ENCODE measurements at places on chromosomes 3 and 15.

GRCh38 chr3:86578071-86578470 lies 412.9 kb downstream of the VGLL3 start:
- DNase-seq = no peak

DNA sequence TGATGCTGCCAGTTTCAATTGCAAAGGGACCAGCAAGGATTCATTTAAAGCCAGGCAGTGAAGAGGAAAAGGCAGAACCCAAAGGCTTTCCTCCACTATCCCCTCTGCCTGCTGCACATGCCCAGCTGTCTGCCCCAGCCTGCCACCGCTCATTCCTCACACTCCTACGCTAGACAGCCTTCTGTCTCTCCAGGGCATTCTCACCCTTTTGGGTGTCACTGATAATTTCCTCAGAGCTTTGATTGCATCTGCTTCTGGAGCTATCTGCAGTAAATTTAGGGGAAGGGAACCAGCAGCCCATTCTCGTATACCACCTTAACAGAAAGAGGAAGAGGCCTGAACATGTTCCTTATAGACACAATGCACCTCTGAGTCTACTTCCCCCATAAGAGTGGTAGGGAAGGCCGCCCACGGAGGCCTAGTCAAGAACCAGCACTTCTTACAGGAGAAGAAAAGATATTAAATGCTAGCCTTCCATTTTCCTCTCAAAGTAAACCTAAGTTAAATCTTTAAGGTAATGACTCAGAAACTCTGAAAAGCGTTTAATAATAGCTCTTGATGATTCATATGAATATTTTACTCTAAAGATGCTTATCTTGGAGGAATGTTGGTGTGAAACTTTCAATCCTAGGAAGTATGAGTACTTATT lies 20.9 kb downstream of the NUDT16 start:
- no peak for DNase-seq

- DNase-seq = no peak
These were observed 5.3 kb downstream of the FOXP1 start for GRCh38 chr3:71578054-71578751.

DNA sequence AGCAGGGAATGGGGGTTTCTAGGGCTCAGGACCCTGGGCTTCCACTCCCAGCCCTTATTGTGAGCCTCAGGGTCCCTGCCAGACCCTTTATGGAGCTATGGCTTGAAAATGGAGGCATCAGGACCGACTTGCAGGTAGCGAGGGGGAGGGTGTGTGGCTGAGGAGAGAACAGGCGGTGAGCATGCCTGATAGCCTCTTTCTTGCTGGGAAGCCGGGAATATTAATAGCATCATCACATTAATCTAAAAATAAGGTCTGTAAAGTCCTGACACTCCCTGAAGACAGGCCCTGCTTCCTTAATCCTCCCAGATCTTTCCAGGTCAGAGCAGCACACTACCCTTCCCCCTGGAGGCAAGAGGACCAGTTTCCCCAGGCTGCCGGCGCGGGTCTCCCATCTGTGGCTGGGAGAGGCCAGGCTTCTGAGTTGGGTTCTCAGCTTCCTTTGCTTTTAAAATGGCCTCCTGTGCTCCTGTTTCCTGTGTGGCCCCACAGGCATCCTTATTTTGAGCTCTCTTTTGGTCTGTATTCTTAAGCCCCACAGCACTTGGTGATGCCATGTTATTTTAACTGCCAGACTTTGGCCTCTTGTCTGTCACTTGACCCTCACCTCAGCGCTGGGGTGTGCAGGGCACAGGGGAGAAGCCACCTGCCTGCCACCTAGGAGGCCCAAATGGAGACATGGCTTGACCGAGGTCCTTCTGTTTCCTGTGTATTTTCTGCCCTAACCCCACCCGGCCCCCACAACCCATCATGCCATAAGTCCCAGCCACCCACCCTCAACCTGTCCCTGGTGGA lies 185.0 kb upstream of the TOPAZ1 start:
- no peak for DNase-seq

GRCh38 chr3:87710511-87710910 lies 348.3 kb downstream of the CGGBP1 start:
- DNase-seq = no peak

DNA sequence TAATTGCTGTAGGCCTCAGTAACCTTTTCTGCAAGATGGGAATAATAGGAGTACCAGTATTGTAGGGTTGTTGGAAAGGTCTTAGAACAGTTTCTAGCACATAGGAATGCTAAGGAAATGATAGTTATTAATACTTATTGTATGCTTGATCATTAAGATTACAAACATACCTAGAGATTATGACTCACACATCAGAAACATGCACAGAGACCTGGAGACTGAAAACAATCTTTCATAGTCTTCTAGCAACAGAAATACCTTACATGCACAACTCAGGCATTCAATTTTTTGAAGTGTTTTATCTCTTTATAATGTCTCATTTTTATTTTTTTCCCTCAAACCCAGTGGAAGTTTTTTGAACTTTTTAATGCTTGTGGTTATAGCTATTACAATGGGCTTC lies 104.4 kb upstream of the ZBTB20 start:
- DNase-seq = no peak

DNA sequence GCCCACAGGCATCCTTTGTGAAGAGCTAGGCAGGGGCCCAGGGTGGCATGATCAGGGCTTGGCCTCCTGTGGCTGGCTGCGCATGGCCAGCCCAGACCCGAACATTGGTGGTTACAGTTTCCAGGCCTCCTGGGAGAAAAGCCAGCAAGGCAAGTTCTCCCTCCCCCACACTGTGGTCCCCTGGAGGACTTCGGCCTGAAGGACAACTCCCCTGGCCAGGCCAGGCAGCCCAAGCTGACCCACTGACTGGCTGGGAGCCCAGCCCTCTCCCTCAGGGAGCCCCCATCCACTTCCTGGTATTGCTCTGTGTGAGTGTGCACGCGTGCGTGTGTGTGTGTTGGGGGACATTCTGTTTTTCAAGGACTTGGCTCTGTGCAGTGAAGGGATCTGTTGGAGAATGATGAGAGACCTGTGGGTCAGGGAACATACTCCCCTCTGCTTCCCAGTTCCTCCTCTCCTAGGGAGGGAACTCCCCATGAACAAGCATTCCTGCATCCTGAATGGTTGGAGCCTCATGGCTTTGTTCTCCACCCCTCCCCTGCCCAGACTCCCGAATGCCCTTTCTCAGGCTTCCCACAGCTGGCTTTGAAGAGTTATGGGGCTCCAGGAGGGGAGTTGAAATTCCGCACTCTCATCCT lies 29.5 kb downstream of the CORO2B start:
- DNase-seq = no peak

DNA sequence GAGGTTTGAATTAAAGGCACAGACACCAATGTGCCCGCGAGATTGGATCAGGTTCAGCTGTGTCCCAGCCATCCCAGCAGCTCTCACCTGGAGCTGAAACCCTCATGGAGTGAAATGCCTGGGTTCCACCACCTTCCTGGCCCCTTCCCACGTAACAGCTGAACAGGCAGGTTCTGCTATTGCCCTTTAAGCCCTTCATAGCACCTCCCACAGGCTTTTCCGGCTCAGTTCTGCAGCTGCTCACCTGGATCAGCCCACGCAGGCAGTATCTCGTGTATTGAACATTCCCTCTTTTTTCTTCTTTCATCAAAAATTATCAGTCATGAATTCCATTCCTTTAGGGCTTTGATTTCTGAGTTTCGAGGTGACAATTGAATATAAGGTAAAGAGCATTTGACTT lies 129.8 kb downstream of the SLC9A9 start:
- no peak for DNase-seq

DNA sequence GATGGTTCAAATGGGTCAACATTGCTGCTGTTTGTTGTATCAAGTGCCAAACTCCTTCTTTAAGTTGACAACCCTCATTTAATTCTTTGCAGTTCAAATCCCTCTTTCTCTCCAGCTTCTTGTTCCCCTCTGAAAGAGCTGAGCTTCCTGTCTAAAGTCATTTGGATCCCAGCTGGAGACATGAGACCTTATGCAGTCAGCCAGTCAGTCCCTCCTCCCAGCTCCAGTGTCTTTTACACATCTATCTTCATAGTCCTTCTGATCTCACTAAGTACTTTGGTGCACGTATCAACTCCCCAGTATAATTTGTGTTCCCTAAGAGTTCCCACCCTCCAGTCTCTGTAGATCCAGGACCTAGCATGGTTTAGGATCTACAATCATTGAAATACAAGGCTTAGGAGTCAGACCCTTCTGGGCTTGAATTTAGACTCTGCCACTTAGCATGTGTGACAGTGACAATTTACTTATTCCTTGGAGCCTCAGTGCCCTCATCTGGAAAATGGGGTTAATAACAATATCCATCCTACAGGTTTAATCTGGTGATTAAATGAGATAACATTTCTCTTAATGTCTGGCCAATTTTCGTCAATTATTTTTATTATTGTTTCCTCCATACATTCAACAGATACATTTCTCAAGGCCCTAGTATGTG lies 102.8 kb upstream of the SEMA6D start:
- DNase-seq = no peak

DNA sequence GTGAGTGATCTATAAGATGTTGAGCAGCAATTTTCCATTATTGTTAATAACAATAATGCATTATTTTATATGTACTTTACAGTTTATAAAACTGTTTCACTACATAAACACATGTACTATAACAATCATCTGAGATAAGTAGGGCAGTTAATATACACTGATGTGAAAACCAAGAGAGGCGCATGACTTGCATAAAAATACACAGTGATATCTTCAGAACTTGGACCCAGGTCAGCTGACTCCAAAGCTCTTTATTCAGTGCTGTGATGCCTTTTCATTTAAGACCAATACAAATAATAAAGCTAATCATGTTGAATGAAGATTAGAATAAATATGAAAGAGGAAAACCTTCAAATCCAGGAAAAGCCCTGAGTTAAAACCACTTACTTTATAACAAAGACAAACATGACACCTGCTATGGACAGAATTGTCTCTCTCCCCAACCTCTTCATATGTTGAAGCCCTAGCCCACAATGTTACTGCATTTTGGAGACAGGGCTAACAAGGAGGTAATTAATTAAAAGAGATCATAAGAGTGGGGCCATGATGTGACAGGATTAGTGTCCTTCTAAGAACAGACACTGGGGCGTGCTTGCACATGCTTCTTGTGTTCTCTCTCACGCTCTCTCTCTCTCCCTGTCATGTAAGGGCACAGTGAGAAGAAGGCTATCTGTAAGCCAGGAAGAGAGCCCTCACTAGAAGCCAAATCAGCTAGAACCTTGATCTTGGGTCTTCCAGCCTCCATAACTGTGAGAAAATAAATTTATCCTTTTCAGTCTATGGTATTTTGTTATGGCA lies 55.8 kb upstream of the TSPAN3 start:
- no peak for DNase-seq

GRCh38 chr3:179526482-179526881 lies 36.2 kb upstream of the ACTL6A start:
- no peak for DNase-seq

GRCh38 chr3:61111825-61112224 lies 139.4 kb downstream of the FHIT start:
- DNase-seq = no peak

DNA sequence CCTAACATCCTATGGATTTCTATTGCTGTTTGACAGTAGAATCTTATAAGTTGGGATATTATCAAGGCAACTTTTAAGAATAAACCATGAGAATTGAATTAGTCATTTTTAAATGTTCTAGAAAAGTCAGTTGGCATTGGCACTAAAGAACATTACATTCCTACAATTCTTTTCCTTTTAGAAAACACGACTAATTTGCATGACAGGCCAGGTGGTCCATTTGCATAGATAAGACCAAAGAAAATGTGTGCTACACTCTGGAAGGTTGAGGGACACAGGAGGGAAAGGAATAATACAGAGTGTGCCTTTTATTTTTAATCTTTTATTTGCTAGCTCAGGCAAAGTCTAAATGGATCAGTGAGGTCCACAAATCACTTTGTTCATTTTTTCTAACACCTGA lies 962.3 kb downstream of the EPHA3 start:
- DNase-seq = no peak

DNA sequence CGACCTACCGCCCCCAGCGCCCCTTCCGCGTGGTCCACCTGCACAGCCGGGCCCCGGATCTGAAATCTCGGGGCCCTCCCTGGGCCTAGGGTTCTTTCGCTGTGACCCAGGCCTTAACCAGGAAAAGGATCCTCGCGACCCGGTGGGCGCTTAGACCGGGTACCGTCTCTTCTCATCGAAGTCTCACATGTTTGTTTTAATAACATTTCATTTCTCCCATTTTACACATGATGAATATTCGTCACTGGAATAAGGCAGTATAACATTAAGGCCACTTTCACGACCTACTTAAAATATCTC lies 277 bp upstream of the DALRD3 start:
- DNase-seq = no peak

DNA sequence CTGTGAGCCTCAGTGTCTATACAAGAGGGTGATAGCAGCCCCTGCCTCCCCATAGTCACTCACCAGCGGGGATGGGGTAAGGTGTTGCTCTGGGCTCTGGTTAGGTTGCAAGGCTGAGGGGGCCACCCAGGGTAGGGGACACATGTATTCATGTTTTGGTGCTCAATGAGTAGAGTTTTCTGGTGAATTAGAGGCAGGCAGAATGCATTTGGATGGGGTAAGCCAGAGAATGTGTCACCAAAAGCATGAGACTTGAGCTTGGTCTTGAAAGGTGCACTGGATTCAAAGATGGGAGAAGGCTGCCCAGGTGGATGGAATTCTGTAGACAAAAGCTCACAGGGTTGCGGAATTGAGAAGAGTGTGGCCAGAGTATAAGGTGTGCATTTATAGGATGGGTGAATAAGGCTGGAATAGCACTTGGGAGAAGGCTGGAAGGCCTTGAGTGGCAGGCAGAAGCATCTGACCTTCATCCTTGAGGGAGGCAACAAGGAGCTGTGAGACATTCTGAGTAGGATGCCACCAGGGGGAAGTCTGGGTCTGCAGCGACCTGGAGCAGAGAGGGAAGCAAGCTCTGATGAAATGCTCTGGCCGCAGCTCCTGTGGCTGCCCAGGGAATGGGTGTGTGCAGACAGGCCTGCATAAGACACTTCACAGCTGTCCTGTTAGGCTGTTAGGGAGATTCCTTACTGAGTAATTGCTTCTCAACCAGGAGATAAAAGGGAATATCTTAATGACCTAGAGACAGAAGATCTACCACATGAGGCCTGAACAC lies 149.6 kb downstream of the CHDH start:
- DNase-seq = no peak

DNA sequence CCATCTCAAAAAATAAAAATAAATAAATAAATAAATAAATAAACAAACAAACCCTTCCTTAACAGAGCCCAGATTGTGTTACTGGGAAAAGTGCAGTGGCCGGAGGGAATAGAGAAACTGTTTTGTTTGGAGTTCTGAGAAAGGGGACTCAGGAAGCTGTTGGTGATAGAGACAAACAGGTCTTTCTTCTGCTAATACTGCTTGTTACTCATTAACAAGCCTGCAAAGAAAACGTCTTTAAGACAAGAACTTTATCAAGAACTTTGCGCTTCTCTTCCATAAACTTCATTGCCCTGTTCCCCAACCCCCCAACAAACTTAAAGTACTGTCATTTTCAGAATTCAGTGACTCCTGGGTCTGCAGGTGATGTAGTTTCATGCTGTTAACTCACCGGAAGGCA lies 68.8 kb upstream of the GSK3B start:
- DNase-seq = no peak

DNA sequence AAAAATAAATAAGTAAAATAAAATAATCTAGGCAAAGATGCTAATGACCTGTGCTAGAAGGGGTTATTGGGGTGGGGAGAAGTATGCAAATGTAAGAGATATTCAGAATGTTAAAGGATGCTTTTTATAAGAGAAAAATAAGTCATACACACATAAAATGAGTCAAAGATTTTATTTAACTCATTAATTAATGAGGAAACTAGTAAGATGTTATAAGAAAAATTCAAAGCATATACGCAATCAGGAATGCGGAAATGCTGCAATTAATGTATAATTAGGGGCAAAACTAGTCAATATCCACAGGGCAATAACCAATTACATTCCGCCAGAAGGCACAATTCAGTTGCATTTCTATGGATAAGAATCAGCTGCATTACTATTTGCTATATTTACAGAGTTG lies 30.1 kb downstream of the MAP3K13 start:
- no peak for DNase-seq
